ENCODE measurements at places on chromosomes 5 and 9. TPM values are rescaled to one million over a fixed set of nuclear protein-coding genes. Genes with fewer than 3 reads are reported as not detected.

PTPDC1 gene
- 7.5 TPM for total RNA-seq

ADAMTSL1 gene
- 128 TPM for total RNA-seq

LPAR1 gene
- 95.9 TPM for total RNA-seq

COL5A1 gene
- total RNA-seq, result 659 TPM

ZMAT2 gene
- total RNA-seq, result 40.7 TPM

CMBL gene
- total RNA-seq, result 19.8 TPM

OR1Q1 gene
- total RNA-seq, result not detected

TSLP gene
- 3.2 TPM for total RNA-seq

FOXD4L4 gene
- total RNA-seq, result 0.20 TPM

OTP gene
- not detected for total RNA-seq

ZNF366 gene
- 0.07 TPM for total RNA-seq
